ENCODE measurements at places on chromosomes 7 and 10.

- no peak for DNase-seq
Measured at GRCh38 chr7:40437936-40438634, 303.3 kb downstream of the SUGCT start.

- no peak for DNase-seq
Measured at GRCh38 chr7:20826243-20826642, 39.6 kb upstream of the SP8 start.

DNA sequence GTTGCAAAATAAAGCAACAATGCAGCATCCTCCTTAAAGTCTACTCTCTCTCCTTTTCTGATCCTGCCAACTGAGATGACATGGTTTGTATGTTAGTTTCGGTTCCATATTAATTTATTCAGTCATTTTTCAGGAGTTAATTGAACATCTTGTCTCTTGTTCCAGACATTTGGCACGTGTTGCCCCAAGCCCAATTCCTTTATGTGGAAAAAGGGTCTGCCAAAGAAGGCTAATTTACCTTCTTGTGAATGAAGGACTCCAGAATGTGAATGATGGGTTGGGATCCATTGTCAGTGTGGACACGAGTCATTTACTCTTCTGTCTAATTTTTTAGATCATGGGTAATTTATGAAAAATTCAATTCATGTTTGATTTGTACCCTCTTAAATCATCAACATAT, 350.9 kb upstream of the LRGUK start:
- DNase-seq = no peak

- no peak for DNase-seq
Measured at GRCh38 chr7:34158368-34159153, 253.2 kb downstream of the BMPER start.

DNA sequence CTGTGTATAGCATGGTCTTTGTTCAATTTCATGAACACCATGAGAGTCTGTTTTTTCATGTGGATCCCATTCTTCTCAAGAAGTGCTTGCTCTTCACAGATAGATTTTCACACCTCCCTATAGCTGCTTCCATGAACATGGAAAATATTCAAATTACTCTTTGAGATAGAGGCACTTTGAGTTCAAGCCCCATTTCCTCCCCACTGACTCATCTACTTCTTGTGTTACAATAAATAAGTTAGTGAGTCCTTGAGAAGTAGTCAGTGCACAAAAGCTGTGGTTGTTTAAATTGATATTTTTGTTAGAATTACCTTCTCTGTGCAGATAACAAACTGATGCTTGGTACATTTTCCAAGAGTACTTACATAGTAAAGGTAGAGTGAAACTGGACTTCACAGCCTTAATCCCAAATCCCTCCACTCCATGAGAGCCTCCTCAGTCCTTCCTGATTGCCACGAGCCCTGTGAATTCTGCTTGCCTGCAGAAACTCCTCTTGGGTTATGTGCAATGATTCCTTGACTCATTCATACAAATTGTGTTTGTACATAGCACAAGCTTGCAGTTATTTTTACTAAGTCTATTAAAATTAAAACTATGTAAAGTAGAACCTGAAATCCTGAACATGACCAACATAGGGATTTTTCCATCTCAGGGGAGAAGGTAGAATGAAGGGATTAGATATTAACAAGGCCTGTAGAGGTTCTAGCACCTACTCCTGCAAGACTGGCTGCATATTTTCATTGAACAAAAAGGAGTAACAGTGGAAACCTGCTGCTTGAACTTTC, 496.2 kb downstream of the TNS3 start:
- DNase-seq = no peak

DNA sequence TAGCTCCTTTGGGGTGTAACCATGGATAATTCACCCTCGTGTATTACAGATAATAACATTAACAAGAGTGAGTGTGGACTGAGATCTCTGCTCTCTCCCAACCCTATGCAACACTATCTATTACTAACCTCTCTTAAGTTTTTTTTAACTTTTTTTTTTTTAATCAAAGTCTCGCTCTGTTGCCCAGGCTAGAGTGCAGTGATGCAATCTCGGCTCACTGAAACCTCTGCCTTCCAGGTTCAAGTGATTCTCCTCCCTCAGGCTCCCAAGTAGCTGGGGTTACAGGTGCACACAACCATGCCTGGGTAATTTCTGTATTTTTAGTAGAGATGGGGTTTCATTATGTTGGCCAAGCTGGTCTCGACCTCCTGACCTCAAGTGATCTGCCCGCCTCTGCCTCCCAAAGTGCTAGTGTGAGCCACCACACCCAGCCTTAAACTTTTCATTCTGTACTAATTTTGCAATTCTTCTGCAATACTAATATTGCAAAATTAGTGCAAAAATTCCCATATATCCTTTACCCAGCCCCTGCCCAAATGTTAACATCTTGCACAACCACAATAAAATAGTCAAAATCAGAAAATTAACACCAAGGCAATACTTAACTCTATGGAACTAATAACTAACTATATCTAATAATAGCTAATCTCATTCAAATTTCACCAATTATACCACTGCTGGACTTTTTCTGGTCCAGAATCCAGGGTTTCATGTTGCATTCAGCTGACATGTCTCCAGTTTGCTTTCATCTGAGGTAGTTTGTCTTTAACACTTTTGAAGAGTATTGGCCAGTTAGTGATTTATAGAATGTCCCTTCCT, 66.5 kb upstream of the TCF7L2 start:
- DNase-seq = no peak

GRCh38 chr7:36919738-36920137, 195.4 kb upstream of the AOAH start:
- no peak for DNase-seq

All from SW 1271 (cell line).